ENCODE measurements at places on chromosomes 12 and 14.

DNA sequence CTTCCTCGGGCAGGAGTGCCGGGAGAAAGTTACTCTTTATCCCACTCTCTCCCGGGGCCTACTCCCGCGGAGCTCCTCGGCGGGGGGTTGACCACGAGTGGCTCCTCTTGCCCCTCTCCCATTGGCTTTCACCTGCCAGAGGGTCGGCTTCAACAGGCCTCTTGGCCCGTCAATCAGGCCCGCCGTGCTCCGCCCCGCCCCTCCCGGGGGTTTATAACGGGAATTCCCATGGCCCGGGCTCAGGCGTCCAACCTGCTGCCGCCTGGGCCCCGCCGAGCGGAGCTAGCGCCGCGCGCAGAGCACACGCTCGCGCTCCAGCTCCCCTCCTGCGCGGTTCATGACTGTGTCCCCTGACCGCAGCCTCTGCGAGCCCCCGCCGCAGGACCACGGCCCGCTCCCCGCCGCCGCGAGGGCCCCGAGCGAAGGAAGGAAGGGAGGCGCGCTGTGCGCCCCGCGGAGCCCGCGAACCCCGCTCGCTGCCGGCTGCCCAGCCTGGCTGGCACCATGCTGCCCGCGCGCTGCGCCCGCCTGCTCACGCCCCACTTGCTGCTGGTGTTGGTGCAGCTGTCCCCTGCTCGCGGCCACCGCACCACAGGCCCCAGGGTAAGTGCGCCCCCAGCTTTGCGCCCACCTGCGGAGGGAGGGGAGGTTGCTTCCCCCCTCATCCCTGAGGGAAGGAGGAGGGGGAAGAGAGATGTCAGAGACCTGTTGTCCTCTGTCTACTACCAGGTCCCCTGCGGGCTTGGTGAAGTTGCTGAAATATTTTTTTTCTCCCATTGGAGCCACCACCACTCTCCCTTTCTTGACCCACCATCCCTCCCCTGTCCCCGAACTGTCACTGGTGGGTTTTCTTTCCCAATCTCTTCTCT, at the start of gene SMOC1:
TSS of gene SMOC1 (plus strand) at position 242 of the 869 bp plus-strand sequence. CDS start at position 505, 263 bp downstream.
- peak; percentile 75 for DNase-seq

GRCh38 chr12:7005311-7005710, 13.0 kb downstream of the LPCAT3 start:
- no peak for DNase-seq

DNA sequence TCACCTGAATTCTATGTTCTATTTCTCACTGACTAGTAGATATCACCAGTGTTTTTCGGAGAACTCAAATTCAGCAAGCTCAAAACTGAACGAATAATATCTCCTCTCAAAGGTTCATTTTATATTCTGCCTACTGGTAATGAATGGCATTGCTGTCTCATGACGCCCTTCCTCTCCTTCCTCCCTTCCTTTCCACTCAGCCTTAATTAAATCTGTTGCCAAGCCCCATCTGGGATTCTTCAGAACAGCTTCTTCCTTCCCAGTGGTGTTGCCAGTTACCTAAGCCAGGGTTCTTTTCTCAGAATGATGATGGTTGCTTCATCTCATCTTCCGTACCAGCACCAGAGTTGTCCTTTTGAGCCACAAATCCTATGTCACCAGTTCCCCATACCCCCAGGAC, 143.2 kb downstream of the SYNE2 start:
- DNase-seq, result no peak

DNA sequence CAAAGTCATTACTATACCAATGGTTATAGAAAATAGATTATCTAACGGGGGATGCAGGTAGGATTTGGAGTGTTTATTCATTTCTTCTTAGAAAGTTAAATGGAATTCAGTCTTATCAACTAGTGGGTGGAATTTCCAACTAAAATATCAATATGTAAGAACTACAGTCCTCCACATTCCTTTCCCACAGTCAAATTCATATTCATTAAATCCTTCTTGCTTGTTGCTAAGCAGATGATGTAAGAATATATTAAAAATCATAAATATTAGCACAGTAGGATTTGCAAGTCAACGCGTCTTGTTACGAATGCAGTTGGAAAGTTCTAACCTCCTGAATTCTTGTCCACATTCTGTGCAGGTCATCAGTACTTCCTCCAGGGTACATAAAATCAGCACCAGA, 259.2 kb downstream of the CPNE8 start:
- no peak for DNase-seq

GRCh38 chr14:100728962-100729361, 2.3 kb downstream of the DLK1 start:
- DNase-seq, result no peak

DNA sequence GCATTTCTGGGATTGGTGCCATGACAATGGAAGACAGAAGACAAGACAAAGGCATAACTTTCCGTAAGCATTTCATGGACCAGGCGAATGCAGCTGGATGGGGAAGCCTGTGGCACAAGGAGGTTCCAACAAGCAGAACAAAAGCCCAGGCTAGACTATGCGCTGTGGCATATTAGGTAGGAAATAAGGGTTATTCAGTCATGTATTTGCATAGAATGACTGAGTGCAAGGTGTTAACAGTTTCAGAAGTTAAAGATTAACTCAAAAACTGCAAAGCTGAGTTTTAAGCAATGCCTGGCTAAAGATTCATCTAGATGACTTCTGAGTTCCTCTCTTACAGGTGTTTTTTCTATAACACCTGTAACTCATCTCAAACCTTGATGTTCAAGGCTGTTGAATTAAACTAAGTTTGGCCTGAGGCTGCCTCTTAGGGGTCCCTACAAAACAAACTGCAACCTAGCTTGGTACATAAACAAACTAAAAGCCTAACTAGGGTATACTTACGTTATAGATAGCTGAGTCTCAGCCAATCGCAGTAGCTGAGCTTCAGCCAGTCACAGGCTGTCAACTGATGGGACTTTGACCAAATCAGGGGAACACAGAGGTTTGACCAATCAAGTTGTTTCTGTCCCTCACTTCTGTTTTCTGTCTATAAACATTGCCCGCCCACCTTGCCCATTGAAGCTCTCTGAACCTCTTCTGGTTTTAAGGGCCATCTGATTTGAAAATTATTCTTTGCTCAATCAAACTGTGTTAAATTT, 52.2 kb upstream of the PLBD1 start:
- DNase-seq, result no peak

- DNase-seq, result no peak
Measured at GRCh38 chr14:51954031-51954430, 35.3 kb upstream of the RTRAF start.

All from posterior cingulate gyrus (tissue), 11 donors.